Tibial nerve (tissue), 4 donors: ENCODE measurements at places on chromosomes 11 and 22. TPM values are rescaled to one million over a fixed set of nuclear protein-coding genes. Genes with fewer than 3 reads are reported as not detected.

- no peak for DNase-seq
Measured at GRCh38 chr11:23236826-23237555, 376.7 kb upstream of the CCDC179 start.

GRCh38 chr11:81644239-81644840 lies 1089.3 kb downstream of the FAM181B start:
- no peak for DNase-seq

DNA sequence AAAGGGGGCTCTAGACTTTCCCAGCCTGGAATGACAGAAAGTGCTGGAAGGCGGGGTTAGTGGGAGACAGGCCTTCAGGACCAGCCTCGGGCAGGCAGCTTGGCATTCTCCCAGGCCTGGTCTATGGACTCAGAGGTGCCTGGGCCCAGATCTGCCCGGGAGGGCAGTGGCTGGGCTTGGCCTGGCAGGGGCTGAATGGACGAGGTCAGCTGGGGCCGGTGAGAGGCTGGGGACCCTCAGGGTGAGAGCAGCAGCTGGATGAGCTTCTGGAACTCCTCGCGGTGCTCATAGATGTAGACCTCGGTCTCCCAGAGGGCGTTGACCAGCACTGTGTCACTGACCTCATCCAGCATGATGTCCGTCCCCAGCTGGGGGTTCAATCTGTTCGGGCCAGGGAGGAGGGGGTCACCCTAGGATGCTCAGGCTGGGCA lies 1.5 kb upstream of the BAIAP2L2 start:
- DNase-seq, result no peak

The OR56A1 gene
- total RNA-seq, result not detected

The SLC43A3 gene
- total RNA-seq, result 84.8 TPM

The WNT11 gene
- 65.7 TPM for total RNA-seq
